Cardiac septum (tissue), 1 donor: ENCODE measurements at places on chromosomes 11 and 22. TPM values are rescaled to one million over a fixed set of nuclear protein-coding genes. Genes with fewer than 3 reads are reported as not detected.

DNA sequence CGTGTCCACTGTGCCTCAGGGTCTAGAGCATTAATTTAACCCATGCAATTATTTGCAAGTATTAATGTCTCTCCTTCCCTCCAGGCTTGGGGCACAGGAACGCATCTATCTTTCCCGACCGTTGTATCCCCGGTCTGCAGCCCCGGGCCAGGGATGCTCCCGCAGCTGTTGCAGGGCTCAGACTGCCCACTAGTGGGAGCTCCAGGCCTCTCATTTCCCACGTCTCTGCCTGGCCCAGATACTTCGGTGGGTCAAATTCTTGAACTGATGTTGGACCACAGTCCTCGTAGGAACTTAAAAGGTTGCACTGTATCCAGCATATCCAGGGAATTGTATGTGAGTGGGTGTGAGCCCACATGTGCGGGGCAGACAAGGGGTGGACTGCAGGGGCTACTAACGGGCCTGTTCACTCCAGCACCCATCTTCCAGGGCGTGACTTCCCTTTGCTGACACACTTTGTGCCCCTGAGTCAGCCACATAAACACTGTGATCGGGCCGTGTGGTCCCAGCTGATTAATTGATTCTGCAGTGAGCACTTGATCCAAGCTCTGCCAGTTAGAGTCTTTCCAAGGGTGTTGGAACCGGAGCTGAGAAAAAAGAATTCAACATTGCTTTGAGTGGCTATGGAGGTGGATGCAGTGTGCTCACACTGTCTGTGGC is 451.3 kb downstream of the TBC1D22A start:
- DNase-seq: no peak

DNA sequence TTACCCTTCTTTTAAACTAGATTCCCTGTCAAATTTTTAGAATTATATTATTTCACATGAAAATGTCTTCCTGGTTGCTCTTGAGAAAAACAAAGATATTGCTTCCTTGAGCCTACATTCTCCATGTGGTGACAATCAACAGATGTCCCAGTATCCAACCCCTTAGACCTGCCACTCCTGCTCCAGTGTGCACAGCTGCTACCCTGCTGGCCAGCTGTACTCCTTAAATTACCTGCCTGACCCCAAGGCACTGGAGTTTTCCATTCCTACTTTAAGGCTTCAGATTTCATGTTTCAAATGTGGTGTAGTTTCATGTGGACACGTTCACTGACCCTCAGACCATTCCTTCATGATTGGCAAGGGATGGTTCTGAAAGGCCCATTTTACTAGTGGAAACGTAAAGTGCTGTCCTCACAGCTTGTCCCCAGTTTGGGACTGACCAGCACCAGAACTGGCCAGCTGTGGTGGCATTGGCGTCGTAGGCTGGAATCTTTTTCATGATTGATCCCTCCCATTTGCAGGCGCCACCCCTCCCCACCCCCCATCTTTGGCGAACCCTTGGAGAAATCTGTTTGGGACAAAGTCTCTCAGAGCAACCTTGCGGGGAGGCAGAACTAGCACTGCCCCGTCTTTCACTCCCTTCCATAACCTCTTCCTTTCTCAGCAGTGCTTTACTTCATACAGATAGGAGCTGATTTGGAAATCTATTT is 123.5 kb downstream of the DBX1 start:
- DNase-seq: no peak

DNA sequence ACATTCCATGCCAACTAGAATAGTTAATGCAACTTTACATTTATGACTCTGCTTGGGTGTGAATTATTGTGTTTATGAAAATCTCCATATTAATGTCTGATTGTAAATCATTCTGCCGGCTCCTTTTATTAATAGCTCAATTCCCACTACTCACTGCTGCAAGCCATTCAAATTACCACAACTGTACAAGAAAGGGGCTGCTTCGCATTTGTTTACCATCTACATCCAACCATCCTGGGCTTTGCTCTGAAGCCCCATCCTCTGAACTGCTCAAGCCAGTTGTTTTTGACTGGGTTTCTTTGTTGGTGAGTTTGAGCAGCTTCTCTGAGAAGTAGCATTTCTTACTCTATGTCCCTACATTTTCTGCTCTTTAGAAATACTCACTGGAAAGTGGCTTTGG is 451.6 kb upstream of the CADM1 start:
- DNase-seq: no peak

The CABP4 gene
- total RNA-seq: 0.11 TPM

DNA sequence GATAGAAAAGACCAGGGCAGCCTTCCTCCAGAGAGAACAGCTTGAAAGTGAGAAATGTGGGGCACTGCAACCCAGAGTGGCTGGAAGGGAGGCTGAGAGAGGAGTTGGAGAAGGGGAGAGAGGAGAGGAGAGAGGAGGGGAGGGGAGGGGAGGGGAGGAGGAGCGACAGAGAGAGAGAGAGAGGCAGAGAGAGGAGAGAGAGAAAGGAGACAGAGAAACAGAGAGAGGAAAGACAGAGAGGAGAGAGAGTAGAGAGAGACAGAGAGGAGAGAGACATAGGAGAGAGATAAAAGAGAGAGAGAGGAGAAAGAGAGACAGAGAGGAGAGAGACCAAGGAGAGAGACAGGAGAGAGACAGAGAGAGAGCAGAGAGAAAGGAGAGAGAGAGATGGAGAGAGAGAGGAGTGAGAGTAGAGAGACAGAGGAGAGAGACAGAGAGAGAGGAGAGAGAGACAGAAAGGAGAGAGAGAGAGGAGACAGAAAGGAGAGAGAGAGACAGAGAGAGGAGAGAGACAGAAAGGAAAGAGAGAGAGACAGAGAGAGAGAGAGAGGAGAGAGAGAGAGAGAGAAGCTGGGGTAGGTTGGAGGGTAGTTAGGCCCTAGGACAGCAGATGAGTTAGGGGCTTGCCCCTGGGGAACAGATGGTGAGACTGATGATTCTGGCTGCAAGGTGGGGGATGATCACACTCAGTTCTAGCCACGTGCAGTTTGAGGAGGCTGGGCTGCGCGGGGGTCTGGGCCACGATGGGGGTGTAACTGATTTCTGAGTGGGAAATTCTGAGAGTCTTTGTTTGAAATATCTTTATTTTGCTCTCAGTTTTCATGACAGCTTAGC is 8.5 kb upstream of the SCYL1 start:
- DNase-seq: no peak

The OR56A1 gene
- not detected for total RNA-seq

The NAT10 gene
- 23.2 TPM for total RNA-seq

The PRDX5 gene
- 208 TPM for total RNA-seq

DNA sequence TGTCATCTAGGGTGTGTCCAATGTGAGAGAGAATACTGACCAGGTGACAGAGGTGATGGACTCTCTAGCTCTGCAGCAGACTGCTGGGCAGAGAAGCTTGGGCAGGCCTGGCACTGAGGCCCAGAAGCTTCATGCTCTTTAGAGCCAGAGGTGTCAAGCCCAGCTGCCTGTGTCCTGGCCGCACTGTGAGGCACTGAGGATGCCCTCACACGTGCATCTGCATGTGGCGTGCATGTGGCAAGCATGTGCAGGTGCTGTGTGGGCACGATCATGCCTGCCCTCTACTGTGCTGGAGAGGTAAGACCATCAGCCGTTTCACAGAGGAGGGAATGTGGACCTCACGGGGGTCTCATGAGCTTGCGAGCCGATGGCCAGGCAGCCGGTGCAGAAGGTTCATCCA is 15.8 kb upstream of the TXNRD2 start:
- no peak for DNase-seq

GRCh38 chr22:37245740-37246139 is 1.7 kb upstream of the RAC2 start:
- no peak for DNase-seq

- DNase-seq: peak; percentile 92
Observed at GRCh38 chr11:6468712-6469495, 4.8 kb downstream of the TRIM3 start.

GRCh38 chr22:36871669-36872081 is 10.9 kb downstream of the NCF4 start:
- no peak for DNase-seq

GRCh38 chr11:121449123-121449522 is 3.0 kb upstream of the SORL1 start:
- no peak for DNase-seq

- DNase-seq: peak; percentile 80
Observed at GRCh38 chr11:65301491-65302329, 13.0 kb upstream of the CDC42EP2 start.

GRCh38 chr11:122150216-122151124 is 34.5 kb upstream of the BLID start:
- no peak for DNase-seq

GRCh38 chr22:40469181-40469580 is 98.8 kb downstream of the SGSM3 start:
- no peak for DNase-seq

DNA sequence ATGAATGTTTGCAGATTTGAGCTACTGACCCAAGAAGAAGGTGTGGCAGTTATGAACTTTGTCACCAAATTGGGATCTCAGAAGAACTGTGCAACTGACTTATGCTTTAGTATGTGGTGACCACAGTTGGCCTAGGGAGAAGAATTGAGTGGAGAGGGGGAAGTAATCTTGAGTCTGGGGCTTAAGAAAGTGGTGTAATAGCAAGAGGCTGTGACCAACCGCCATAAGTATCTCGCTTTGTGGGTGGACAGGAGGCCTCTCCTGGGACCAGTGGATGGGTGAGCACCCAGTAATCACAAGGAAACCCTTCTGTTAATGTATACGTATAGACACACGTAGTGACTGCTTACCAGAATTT is 12.7 kb upstream of the IL10RA start:
- no peak for DNase-seq

- no peak for DNase-seq
Observed at GRCh38 chr22:18970948-18971315, 34.8 kb upstream of the PRODH start.

The RNF121 gene
- total RNA-seq: 18.4 TPM

DNA sequence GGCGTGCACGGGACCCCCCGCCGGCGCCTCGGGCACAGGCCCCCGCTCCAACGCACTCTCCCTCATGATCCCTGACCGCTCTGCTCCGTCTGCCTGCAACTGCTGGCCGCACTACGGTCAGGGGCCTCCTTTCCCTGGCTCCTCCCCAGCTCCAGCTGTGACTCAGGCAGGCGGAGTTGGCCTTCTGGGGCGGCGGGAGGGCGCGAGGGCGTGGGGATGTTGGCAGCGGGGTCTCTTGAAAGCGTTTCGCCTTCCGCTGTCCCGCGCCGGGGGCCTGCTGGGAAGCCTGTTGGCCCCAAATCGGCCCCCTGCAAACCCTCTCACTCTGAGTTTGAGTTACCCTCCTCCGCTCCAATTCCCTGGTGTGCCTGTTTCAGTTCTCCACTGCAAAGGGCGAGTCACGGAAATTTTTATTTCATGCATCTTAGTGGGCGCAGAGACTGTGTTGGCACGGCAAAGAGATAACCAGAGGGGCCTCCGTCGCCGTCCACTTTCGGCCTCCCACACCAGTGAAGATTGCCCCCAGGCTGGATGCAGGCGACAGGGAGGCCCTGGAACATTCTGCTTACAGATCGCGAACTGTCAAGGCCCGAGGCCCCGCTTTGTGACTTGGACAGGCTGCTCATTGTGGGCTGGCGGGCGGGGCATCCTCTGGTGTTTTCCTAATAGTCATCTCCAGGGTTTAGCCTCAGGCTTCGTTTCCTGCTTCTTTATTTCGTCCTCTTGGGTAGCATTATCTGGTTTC is at the start of gene CAVIN3:
Gene CAVIN3 (minus strand): TSS at position 91 of the 745 bp plus-strand sequence. CDS start 25 bp downstream, at position 66.
- DNase-seq: peak; percentile 93

- no peak for DNase-seq
Observed at GRCh38 chr11:114344494-114344893, 48.3 kb downstream of the NNMT start.

DNA sequence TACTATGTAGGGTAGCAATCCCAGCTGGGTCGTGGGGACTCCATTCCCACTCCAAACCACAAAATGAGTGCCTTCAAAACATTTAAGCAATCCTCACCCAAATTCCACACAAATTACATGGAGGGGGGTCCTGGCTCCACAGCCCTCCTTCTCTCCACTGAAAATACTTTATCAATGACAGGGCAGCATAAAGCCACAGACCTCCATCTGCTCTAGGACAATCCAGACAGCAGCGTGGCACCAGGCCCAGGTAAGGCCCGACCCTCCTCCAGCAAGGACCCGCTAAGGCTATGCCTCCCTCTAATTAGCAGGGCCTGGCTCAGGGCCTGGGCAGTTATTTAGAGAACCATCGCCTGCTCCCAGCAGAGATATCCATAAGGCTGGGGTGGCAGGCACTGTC is at the start of gene PANX3:
Gene PANX3 (plus strand): TSS at position 365 of the 400 bp plus-strand sequence. CDS start 129 bp downstream, outside the sequence.
- no peak for DNase-seq

GRCh38 chr11:134380785-134381184 is 31.3 kb downstream of the B3GAT1 start:
- no peak for DNase-seq

The CRYAB gene
- 8,606 TPM for total RNA-seq

The DDI1 gene
- total RNA-seq: not detected

DNA sequence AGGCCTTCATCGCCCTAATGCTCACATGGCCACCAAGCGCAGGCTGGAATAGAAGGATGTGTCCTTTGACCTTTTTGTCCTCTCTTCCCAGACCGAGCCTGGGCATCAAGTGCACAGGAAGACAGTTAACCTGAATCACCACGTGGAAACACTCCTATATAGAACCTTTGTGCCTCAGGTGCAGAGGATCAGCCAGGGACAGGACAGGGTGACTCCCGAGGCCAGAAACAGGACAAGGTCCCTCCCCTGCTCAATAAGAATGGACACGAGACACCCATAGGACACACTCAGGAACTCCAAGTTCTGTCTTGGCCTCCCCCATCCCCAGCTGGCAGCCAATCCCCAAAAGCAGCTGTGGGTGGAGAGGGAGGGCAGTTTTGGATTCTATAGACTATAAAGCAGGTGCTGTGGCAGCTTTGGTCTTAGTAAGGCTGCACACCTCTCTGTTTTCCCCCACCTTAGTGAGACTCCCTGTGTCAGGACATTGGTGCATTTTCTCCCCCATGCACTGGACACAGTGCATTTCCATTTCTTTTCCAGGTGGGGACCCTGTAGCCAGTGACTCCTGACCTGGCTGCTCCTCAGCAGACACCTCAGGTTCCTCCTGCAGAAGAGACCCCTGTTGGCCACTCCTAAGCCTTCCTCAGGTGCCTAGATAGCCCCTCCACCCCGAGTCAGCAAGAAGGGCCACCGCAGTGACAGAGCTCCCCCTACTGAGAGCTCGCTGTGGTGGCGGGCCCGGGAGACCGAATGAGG is 43.6 kb upstream of the POU2AF1 start:
- DNase-seq: no peak

- DNase-seq: no peak
Observed at GRCh38 chr11:74011360-74012073, 2.6 kb upstream of the UCP3 start.

The THRSP gene
- total RNA-seq: 2.0 TPM

GRCh38 chr22:24066260-24066659 is 55.2 kb downstream of the CABIN1 start:
- peak; percentile 76 for DNase-seq
